Naive thymus-derived CD4-positive, alpha-beta T cell (primary cell): ENCODE measurements at places on chromosomes 2 and 18. TPM values are rescaled to one million over a fixed set of nuclear protein-coding genes. Genes with fewer than 3 reads are reported as not detected.

The CABLES1 gene
- 0.98 TPM for total RNA-seq

The PROM2 gene
- 0.69 TPM for total RNA-seq

The POTEC gene
- not detected for total RNA-seq

The GTF2A1L gene
- not detected for total RNA-seq

The DSC1 gene
- 3.1 TPM for total RNA-seq
